CD4-positive, CD25-positive, alpha-beta regulatory T cell (primary cell): ENCODE measurements at places on chromosomes 16 and 17. TPM values are rescaled to one million over a fixed set of nuclear protein-coding genes. Genes with fewer than 3 reads are reported as not detected.

Gene QPRT
- 2.4 TPM for total RNA-seq

DNA sequence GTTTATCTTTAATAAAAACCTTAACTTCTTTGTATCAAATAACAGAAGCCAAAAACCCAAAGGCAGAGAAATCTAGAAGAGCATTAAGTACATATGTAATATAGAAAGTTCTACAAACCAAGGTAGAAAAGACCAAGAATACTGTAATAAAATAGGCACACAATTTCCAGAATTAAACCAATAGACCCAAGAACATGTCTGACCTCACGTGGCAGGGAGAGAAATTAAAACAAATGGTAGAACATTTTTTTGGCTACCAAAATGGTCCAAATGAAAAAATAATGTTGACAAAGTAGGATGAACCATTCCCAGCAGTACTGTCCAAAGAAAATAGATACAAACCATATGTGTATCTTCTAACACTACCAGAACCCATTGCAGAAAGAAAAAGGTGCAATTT is 183.5 kb downstream of the CPPED1 start:
- H3K27me3 ChIP-seq: no peaks in the 10 kb centered on the region
- H3K27ac ChIP-seq: no peak overlapping the region
- no peak overlapping the region for H3K4me3 ChIP-seq

- H3K27ac ChIP-seq: no peak overlapping the region
- no peaks in the 10 kb centered on the region for H3K4me1 ChIP-seq
- no peaks in the 10 kb centered on the region for H3K36me3 ChIP-seq
Observed at GRCh38 chr17:80689129-80689619, 144.5 kb downstream of the RPTOR start.

- H3K36me3 ChIP-seq: no peaks in the 10 kb centered on the region
- no peak overlapping the region for H3K27ac ChIP-seq
- no peak overlapping the region for H3K4me3 ChIP-seq
- H3K27me3 ChIP-seq: no peaks in the 10 kb centered on the region
- H3K4me1 ChIP-seq: peaks cover 19% of the 10 kb centered on the region
- DNase-seq: no peak
Observed at GRCh38 chr16:11349599-11350276, 4.5 kb downstream of the RMI2 start.

- H3K27ac ChIP-seq: no peak overlapping the region
- no peaks in the 10 kb centered on the region for H3K36me3 ChIP-seq
Observed at GRCh38 chr17:31389657-31390381, 1.7 kb upstream of the RAB11FIP4 start.

DNA sequence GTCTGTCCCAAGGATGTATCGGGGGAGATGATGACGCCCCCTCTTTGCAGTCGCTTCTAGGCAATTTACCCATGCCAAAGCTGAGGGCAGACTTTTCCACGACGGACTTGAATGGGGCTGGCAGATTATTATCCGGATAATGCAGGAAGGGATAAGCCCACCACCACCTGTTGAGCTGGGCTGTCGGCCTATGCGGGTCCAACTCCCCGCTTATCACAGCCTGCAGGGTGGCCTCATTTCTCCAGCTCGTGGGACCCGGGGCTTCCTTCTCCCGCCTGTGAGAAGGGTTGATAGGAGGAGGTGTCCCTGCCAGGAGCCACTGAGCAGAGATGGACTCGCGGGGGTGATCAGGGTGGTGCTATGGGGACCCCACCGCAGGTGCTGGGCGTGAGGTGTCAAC is 559 bp downstream of the CACNG5 start:
- no peak for DNase-seq
- H3K36me3 ChIP-seq: no peaks in the 10 kb centered on the region
- no peak overlapping the region for H3K27ac ChIP-seq

DNA sequence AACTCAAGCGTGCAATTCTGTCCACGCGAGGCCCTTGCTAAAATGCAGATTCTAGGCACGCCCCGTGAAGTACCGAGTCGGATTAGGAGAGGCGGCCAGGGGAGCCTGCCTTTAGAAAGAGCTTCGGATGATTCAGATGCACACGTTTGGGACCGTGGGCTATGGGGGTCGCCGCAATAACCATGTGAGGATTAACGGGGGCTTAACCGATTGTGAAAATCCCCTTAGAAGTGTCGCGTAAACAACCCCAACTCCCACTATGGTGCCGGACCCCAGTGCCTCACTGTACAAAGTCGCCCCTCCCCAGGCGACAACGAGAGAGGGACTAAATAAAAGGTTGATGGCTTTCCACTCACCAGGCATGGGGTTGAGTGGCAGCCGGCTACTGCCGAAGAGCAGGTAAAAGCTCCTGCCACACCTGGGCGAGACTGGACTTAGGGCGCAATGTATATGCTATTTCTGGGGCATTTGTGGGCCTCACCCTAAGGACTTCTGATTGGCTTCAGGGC is 635 bp upstream of the SP2 start:
- H3K4me3 ChIP-seq: peak overlapping the region; percentile 94
- H3K27me3 ChIP-seq: no peaks in the 10 kb centered on the region
- peaks cover 8% of the 10 kb centered on the region for H3K36me3 ChIP-seq

Gene HOXB1
- total RNA-seq: not detected

GRCh38 chr16:28081391-28081968 is 18.0 kb upstream of the GSG1L start:
- no peaks in the 10 kb centered on the region for H3K4me1 ChIP-seq
- DNase-seq: no peak
- no peak overlapping the region for H3K4me3 ChIP-seq
- no peaks in the 10 kb centered on the region for H3K27me3 ChIP-seq
- H3K27ac ChIP-seq: no peak overlapping the region

DNA sequence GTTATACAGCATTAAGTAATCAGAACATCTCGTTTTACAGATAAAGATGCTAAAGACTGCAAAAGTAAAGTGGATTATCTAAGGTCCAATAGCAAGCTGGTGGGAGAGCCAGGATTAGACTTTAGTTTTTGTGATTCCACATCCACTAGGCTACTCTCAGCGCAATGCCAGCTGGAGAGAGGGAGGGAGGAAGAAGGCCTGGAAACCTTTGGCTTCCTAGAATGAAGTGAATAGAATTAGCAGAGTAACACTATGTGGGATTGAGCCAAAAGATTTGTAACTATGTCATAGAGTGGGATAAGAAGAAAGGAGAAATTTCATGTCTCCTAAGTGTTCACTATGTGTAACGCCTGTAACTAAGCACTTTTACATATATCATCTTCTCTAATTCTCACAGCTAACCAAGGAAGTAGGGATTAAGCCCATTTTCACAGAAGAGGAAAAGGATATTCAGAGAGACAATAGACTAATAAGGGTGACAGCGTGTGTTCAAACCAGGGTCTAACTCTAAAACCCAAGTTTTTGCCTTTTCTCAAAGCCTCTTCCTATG is 25.4 kb upstream of the NSRP1 start:
- H3K36me3 ChIP-seq: no peaks in the 10 kb centered on the region
- no peak overlapping the region for H3K27ac ChIP-seq
- DNase-seq: no peak

DNA sequence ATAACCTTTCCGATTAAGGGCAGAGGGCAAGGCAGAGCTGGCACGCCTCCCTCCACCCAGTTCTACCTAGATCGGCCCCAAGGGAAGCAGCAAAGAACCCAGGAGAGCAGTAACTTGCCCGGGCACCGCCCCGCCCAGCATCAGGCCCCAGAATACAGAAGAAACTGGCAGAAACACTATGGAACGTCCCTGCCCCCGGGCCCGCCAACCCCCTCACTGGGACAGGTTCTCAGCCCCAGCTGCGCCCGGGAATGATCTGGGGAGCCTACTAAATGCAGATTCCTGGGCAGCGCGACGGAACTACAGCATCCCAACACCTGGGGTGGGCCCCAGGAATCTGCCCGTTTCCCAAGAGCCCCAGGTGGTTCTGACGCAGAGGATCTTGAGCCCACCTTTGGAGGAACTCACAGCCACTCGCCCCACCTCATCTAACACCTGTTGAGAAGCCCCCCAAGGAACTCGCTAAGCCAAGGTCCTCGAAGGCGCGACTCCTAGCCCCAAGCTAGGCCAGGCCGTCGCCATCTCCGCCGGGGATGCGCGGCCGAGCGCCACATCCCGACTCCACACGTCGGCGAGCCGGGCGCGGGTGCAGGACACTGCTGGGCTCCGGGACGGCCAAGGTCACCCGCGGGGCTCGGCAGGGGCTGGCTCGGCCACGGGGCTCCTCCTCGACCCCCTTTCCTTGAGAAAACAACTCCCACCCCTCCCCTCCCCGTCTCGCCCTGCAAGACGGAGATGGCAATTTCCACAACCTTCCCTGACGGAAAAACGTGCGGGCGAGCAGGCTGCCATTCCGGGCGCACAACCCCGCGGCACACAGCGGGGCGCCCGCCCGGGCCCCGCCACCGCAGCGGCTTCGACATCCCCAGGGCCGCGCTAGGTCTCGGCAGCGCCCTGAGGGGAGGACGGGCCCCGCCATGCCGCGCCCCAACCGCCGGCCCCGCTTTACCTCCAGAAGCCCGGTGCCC is 913 bp downstream of the CDIP1 start:
- H3K36me3 ChIP-seq: no peaks in the 10 kb centered on the region
- peak overlapping the region; percentile 87 for H3K27ac ChIP-seq
- no peaks in the 10 kb centered on the region for H3K27me3 ChIP-seq
- peaks cover 30% of the 10 kb centered on the region for H3K4me1 ChIP-seq
- H3K4me3 ChIP-seq: peak overlapping the region; percentile 19

Gene TMEM88
- total RNA-seq: 31.5 TPM

GRCh38 chr17:2011411-2012371 is 13.4 kb downstream of the RTN4RL1 start:
- no peak overlapping the region for H3K27ac ChIP-seq
- H3K36me3 ChIP-seq: no peaks in the 10 kb centered on the region
- H3K4me3 ChIP-seq: no peak overlapping the region

Gene RHBDF1
- total RNA-seq: 0.67 TPM

GRCh38 chr16:63822818-63823217 is 1299.0 kb downstream of the CDH11 start:
- H3K36me3 ChIP-seq: no peaks in the 10 kb centered on the region
- H3K27ac ChIP-seq: no peak overlapping the region
- no peak for DNase-seq
- H3K4me3 ChIP-seq: no peak overlapping the region
- H3K27me3 ChIP-seq: no peaks in the 10 kb centered on the region
- H3K4me1 ChIP-seq: no peaks in the 10 kb centered on the region

Gene YBX2
- not detected for total RNA-seq

DNA sequence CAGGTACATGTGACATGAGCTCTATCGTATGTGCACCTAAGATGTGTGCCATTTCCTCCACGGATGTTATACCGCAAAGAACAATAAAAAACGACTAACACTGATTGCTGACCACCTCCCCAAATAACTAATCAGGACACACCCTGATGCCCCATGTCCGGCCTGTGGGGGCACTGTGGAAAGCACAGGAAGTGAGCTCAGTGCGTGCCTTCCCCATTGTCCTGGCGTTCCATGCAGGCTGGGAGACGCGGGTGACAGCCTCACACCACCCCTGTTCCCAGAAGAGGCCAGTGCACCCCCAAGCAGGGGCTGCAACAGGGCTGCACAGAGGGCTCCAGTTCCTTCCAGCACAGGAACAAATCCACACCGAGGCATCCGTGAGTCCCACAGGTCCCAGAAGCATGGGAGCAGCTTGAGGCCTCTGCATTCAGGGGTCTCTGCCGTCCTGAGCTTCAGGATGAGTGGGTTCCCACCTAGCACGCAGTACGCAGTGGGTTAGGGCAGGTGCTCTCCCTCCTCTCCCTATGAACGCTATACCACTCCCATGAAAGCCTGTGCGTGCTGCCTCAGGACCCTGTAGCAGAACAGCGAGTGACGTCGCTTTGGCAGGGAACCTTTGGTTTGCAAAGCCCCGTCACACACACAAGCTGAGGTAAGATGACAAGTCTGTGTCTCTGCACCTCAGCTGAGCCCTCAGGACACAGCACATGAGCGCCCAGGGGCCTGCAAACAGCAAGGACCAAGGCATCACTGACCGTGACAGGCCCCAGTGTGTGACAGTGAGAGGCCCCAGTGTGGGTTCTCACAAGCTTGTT is 117.7 kb downstream of the ZNF778 start:
- no peaks in the 10 kb centered on the region for H3K36me3 ChIP-seq
- no peak overlapping the region for H3K27ac ChIP-seq
- H3K27me3 ChIP-seq: no peaks in the 10 kb centered on the region
- peaks cover 75% of the 10 kb centered on the region for H3K4me1 ChIP-seq
- DNase-seq: no peak

Gene HASPIN
- 0.27 TPM for total RNA-seq

DNA sequence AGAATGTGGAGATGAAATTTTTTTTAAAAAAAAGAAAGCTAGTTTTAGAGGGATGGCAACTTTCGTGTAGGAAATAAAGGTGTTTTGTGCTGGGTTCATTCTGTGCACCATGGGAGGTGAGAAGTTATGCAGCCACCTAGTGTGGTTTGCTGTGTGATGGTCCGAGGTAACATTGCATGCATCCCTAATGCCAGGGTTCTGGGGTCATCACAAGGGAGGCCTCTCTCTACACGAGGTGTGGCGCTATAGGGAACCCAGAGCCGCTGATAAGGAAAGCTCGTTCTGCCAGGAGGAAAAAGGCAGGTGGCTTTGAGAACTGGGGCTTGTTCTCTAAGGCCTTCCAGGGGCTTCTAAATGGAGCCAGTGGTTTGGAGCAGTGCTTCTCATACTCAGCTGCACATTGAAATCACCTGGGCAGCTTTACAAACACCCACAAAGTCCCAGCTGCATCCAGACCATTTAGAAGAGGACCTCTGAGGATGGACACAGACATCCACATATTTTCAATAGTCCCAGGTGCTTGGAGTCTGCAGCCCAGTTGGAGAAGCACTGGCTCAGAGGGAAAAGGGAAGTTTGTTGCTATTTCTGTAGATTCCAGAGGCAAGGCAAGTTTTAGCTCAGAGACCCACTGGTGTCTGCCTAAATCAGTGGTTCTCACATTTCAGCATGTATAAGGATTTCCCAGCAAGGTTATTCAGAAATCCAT is 43.5 kb downstream of the VPS35L start:
- peaks cover 24% of the 10 kb centered on the region for H3K36me3 ChIP-seq
- H3K27ac ChIP-seq: no peak overlapping the region
- no peaks in the 10 kb centered on the region for H3K4me1 ChIP-seq
- DNase-seq: no peak

DNA sequence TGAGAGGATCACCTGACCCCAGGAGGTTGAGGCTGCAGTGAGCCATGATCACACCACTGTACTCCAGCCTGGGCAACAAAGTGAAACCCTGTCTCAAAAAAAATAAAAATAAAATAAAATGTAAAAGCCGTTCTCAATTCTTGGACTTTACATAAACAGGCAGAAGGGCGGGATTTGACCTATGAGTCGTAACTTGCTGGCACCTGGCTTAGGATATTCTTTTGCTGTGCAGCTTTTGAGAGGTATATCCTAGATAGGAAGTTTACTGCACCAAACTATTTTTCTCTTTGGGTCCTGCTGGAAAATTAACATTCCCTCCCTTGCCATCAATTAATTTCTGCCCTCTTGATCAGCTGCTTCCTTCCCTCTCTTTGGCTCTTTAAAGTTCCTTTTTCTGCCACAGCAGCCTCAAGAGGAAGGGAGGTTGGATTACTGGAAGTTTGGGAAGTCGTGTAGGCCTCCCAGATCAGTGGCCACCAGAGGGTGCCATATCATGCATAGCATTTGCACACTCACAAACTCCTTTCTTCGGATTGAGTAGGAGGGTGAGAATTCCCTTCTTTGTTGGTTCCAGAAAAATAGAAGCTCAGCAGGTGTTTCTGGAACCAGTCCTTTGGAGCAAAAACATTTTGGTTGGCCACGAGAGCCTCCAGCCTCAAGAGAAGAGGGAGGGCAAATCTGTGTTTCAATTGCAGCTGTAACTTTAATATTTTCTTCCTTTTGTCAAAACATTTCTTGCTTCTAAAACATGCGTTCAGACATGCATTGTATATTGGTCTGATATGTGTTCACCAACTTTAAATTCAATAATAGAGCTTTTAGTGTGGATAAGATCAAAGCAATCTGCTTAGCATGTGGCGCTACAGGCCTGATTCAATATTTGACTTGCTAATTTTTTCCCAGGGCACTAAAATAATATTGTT is 147.3 kb downstream of the CCDC182 start:
- no peak for DNase-seq
- no peak overlapping the region for H3K4me3 ChIP-seq
- H3K27ac ChIP-seq: peak overlapping the region; percentile 18
- peaks cover 51% of the 10 kb centered on the region for H3K4me1 ChIP-seq
